Epithelial cell of prostate (primary cell): ENCODE measurements at places on chromosomes 2 and 18.
A peak's percentile ranks its signal among the peaks of the same experiment; 100 is the strongest.

GRCh38 chr2:72238311-72238710, 90.6 kb upstream of the CYP26B1 start:
- no peak for DNase-seq

- peak; percentile 40 for DNase-seq
These were observed 9.0 kb downstream of the DCDC2C start for GRCh38 chr2:3712424-3712823.

DNA sequence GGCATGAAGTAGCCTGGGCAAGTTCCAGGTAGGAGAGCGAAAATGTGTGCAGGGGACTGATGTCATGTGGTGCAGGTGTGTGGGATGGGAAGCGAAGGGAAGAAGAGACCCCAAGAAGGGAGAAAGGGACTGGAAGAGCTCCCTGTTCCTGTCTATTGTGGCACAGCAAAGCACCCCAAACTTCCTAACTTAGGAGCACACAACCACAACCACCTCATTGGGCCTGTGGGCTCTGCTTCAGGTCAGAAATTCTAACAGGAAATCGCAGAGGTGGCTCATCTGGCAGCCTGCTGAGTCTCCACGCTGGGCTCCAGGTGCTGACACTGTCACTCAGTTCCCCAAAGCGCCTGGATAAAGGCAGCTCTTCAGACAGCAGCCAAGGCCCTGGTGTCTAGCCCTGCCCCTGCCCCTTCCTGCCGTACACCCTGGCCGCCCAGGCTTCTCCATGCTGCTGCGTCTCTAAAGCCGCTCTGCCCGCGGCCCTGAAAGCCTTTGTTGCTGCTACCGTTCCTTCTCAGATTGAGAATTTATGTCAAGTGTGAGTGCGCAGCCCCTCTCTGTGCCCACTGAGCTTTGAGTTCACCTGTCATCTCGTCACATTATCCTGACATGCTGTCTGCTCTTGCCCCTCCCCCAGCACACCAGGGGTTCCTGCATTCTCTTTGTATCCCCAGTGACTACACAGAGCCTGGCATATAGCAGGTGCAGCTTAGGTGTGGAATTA, 140.2 kb upstream of the BCL2L11 start:
- DNase-seq: no peak

DNA sequence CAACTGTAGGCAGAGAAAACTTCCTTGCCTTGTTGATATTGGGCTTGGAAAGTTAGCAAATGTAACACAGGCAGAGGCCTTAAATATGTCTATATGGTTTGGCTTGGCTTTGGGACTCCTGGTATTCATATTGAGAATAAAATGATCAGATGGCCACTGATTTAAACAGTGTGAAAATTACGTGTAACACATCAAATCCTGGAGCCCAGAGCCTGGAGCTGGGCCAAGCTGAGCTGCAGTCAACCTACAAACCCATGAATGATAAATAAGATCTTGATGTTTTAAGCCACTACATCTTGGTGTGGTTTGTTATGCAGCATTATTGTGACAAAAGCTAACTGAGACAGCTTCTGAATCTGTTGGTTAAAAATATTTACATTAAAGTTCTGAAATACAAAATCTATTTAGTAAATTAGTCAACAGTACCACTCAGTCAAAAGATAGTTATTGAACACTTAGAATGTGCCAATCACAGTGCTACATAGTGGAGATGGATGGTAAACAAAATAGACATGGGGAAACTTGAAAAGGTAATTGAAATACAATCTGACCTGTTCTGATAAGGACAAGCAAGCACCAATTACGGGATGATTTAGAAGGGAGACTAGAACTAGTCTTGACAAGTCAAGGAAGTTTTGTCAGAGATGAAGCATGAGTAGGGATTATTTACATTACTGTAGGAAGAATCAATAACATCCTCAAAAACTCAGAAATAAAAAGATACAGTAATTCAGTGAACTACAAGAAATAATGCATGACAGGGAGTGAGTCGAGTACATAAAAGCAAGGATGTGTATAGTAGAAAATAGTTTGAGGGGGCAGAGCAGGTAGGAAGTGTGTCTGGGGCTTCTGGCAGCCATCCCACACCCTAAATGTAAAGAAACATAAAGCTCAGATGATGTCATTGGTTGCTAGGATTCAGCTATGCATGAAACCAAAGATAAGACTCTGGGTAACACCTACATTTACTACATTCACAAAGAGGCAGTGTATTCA, 157.7 kb downstream of the HNMT start:
- peak; percentile 89 for DNase-seq
